ENCODE measurements at places on chromosomes 2 and 18.

DNA sequence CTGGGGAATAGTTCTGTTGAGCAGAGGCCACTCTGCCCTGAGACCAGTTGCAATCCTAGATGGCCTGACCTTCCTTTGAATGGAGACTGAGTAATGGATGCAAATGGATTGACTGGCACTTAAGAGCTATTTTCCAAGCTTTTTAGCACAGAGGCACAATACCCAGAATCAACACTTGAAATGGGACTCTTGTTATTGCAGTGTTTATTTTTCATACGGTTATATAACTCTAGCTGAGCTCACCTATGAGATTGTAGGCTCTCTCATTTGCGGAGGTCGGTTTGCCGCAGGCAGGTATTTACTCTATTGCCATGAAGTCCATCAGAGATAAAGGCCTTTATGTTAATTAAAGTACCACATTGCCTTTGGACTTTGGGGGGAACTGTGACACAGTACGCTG, 422.3 kb upstream of the CELF4 start:
- DNase-seq: no peak

- peak; percentile 62 for DNase-seq
These were observed 18.3 kb upstream of the CXCR4 start for GRCh38 chr2:136135921-136136906.

DNA sequence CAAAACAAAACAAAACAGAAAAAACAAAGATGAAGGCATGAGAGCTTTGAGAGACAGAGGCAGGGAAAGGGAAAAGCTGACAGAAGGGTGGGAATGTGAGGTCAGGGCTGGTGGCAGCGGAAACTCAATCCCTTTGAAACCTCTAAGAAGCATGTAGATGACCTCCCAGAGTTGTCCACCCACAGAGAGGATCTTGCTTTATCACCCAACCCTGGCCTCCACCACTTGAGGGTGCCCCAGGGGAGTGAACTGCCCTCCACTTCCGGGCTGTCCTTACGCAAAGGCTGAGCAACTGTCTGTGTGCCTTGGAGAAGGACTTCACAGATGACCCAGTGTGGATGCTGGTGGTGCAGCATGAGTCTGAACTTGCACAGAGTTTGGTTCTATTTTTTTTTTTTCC, 26.7 kb downstream of the PDCL3 start:
- DNase-seq: no peak

DNA sequence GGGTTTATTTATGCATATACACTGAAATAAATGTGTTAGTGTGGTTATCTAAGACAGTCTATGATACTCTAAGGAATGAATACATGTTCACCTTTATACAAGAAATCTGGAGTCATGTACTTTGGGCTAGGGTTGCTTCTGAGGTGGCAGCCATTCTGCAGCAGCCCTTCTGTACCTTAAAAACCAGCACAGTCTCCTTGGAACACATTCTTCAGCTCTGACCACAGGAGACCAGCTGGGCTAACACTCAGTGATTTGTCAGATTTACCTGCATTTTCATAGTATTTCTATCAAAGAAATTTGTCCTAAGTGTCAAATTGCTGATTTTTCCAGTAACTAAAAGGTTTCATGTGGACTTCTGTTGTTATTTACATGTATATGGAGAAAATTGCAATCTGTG, 167.7 kb downstream of the CAMKMT start:
- DNase-seq: no peak

- DNase-seq: no peak
These were observed 244.3 kb downstream of the SETBP1 start for GRCh38 chr18:44924785-44925499.

Measured in activated naive CD8-positive, alpha-beta T cell treated with anti-CD3 and anti-CD28 coated beads for 36 hours (primary cell).